ENCODE measurements at places on chromosomes 4 and X.

DNA sequence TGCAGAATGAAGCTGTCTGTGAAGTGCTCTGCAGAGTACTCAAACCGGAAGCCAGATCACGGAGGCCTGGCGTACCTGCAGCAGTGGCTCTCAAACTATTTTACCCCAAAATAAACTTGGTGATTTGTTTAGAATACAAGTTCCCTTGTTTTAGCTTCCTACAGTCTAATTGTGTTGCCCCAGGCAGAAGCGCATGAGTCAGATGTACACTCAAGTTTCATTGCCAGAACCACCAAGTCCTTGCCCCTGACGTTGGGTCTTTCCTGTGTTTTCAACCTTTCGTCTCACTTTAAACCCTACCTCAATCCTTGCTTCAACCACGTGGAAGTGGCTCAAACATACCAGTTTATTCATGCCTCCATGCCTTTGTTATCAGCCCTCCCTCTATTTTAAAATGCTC is 66.2 kb upstream of the SLC7A11 start:
- no peak for DNase-seq

DNA sequence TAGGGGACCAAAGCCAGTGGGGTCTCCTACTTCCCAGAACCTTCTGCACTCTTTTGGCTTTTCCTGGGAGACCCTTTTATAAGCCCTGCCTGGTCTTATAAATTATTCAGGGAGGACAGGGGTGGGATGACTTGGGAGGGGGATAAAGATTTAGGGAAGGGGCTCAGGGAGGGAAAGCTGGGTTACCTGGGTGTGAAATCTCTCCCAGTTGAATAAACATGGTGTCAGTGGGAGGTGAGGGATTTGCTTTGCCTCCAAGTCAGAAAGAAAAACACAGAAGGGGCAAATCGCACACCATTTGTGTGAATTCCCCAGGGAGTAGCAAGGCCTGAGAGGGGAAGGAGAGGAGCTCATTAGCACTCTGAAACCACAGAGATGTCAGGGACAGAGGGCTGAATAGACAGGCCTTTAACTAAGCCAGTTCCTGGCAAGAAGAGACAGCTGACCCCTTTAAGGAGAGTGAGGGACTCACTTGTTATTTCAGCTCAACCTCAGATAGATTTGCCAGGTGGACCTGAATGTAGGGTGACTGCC is at the start of gene RIPPLY1:
TSS of gene RIPPLY1 (minus strand) at position 51 of the 534 bp plus-strand sequence. CDS start 54 bp downstream, outside the sequence.
- no peak for DNase-seq

- no peak for DNase-seq
Measured at GRCh38 chrX:24741330-24741729, 47.6 kb downstream of the POLA1 start.

- no peak for DNase-seq
Measured at GRCh38 chrX:54640103-54640690, 110.2 kb downstream of the GNL3L start.

DNA sequence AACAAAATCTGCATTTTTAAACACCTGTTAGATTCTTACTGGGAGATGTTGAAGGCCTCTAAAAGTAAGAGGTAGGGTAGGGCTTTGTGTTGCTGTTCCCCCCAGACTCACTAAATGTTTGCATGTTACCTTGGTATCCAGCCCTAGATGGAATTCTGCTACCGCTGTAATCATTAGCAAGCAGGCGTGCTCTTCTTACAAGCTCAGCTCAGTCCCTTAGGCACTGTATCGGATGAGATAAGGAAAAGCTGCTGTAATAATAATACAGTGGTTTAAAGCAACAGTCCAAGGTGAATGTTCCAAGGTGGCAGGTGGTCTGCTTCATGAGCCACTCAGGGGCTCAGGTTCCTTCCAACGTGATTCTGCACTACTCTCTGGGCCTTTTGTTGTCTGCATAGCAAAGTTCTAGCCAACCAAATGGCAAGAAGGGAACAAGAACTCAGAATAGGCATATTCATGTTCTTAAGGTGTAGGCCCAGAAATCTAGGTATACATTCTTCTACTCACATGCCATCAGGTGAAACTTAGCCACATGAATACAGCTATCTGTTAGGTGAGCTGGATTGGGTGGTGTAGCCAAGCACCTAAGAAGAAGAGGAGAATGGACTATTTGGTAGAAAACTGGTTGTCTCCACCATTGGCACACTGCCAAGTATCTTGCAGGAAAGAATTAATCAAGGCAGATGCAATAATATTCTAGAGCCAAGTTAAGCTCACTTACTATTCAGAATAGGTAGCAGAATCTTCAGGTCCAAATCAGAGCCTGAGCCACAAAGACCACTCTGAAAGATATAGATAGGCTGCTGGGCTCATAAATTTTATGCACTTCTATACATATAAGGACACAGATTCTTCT is 46.0 kb downstream of the COQ2 start:
- DNase-seq: no peak

GRCh38 chrX:39576041-39576872 is 521.5 kb downstream of the BCOR start:
- no peak for DNase-seq

DNA sequence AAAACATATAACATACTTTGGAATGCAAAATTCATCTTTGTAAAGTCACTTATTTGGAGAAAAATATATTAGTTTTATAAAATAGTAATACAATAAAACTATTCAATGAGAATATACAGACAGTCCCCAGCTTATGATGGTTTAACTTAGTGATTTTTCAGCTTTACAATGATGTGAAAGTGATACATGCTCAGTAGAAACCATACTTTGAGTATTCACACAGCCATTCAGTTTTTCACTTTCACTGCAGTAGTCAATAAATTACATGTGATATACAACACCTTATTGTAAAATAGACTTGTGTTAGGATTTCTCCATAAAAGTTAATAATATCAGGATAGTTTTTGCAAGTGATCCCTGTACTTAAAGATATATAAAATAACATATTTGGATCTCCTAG is 436.0 kb downstream of the CENPC start:
- DNase-seq: no peak

- DNase-seq: no peak
Measured at GRCh38 chr4:85672959-85673358, 198.0 kb downstream of the ARHGAP24 start.

DNA sequence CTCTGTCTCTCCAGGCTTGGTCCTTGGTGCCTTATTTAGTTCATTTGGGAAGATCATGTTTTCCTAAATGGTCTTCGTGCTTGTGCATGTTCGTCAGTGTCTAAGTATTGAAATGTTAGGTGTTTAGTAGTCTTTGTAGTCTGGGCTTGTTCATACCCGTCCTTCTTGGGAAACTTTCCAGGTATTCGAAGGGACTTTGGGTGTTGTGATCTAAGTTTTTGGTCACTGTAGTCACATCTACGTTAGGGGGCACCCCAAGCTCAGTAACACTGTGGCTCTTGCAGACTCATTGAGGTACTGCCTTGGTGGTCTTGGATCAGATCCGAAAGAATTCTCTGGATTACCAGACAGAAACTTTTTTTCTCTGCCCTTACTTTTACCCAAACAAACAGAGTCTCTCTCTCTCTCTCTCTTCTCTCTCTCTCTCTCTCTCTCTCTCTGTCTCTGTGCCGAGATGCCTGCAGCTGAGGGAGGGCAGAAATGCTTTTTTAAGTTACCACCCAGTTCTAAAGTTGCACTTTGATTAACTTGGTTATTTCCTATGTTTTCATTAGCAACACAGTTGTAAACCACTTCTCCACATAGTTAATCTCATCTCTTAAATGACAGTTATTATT is 67.6 kb upstream of the SLC7A3 start:
- DNase-seq: no peak

DNA sequence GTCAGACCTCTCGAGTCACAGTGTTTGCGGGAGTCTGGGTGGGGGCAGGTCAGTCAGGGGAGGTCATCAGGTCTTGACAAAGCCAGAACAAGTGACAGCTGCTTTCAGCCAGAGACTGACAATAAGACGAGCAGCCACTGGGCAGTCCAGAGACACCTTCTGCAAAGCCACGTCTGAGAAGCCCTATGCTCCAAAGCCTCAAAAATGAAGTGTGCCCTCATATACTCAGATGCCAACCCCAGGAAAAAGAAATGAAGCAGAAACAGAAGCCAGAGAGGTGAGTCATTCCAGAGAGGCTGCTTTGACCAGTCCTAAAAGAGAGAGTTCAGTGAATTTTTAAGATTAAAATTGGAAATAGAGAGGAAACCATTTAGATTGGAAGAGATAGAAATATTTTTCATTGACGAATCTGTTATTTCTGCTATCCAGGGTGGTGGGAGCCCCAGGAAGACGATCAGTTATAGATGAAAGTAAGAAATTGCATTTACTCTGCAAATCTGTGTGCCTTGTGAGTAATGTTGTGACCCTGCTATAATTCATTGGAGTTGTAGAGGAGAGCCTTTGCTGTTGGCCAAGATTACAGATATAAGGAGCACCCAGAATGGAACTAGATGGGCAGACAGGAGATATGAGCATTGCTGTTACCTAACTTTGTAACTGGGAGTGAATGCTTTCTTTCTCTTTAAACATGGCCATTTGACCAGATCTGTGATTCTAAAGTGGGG is 77.9 kb downstream of the LRRC66 start:
- no peak for DNase-seq

GRCh38 chr4:87895964-87896621 is 63.3 kb downstream of the MEPE start:
- no peak for DNase-seq

DNA sequence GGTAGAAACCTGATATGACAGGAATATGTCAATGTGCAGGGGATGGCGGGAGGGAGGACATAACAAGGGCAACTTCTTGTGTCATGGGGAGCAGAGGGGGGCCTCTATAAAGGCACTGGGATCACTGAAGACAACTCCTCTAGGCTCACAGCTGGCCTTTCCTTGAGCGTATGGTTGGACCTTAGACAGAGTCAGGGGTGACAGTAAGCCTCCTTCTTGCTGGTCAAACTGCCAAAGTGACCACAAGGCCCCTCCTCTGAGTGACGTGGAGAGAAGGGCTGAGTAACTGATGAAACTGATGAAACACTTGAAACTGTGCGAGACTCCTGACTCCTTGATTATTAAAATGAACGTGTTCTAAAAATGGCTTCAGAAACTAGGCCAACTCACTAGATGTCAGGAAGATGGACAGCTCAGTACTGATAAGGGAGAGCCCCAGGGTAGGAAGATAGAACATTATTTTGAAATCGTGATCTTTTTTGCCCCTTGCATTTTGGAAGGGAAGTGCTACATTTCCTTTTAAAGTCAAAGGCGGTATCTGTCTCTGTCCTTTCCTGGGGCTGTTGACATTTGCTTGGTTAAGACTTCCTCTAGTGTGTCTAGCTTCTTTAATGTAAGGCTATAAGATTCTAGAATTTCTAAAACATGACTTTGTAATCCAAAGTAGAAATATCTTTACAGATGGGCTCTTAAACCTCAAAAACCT is 1.6 kb downstream of the RAB33A start:
- DNase-seq: peak; percentile 52

DNA sequence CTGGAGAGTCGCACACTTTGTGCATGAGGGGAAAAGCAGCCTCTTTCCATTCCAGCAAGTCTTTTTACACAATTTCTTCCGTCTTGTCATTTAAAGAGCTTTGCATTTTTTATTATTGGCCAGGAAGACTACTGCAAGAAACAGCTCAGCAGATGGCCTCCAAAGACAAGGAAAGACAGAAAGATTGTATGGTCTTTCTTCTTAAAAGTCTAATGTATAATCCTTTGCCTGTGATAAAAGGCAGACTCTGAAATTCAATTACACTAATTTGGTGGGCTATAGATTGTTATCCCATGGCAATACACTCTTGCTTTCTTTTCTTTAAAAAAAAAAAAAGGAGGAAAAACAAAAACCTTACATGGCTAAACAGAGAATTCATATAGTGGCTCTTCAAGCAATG is 5.9 kb downstream of the CAPN6 start:
- DNase-seq: no peak

GRCh38 chrX:13790206-13791131 is 26.4 kb downstream of the GPM6B start:
- no peak for DNase-seq

DNA sequence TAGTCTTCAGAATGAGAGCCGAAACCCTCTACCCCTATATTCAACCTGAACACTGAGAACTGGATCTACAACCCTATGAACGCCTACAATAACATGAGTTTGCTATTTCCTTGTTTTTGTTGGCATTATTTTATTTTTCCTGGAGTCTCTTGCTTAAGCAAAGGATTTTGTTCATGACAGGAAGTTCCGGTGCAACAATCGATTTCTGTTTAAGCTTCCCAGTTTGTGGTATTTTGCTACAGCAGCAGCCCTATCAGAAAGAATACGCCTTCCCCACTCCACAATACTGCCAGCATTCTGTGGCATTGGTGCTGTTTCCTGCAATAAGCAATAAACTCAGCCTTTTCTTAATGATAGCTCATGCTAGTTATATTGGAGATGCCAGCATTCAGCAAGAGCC is 60.9 kb downstream of the NPY5R start:
- DNase-seq: no peak

DNA sequence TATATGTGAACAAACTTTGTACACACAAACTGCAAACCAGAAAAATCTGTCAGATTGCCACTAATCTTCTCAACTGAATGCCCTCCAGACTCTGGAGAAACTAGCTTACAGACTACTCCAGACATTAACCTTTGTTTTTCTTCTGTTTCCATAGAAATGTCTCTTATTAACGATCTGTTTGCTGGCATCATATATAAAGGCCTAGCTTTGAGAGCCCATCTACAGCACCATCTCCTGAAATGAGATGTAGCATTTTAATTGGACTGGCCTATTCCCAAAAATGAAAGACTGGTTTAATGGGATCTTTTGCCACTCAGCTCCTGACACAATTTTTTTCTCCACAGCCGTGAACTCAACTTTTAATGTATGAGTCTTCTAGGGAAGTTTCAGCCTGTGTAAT is 266.0 kb upstream of the IL1RAPL1 start:
- no peak for DNase-seq

DNA sequence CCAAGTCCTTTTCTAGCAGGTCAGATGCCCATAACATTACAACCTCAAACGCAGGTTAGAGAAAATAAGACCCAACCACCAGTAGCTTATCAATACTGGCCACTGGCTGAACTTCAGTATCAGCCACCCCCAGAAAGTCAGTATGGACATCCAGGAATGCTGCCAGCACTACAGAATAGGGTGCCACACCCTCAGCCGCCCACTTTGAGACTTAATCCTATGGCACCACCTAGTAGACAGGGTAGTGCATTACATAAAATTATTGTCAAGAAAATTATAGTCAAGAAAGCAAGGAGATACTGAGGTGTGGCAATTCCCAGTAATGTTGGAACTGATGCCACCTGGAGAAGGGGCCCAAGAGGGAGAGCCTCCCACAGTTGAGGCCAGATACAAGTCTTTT is 19.9 kb upstream of the TRIM61 start:
- DNase-seq: no peak

- DNase-seq: no peak
Measured at GRCh38 chrX:152640034-152640818, 2.5 kb downstream of the GABRQ start.

GRCh38 chrX:70096052-70096451 is 33.8 kb downstream of the OTUD6A start:
- no peak for DNase-seq

GRCh38 chr4:6781113-6781512 is 1.4 kb upstream of the KIAA0232 start:
- no peak for DNase-seq

GRCh38 chrX:13854003-13854402 is 37.1 kb upstream of the GPM6B start:
- DNase-seq: no peak

GRCh38 chr4:169854090-169854489 is 96.3 kb upstream of the HPF1 start:
- no peak for DNase-seq

GRCh38 chr4:103105558-103106356 is 6.1 kb upstream of the BDH2 start:
- no peak for DNase-seq
